ENCODE measurements at places on chromosomes 1 and 21.
A peak's percentile ranks its signal among the peaks of the same experiment; 100 is the strongest.

- DNase-seq, result no peak
Observed at GRCh38 chr1:161121834-161122233, 3.9 kb downstream of the NIT1 start.

GRCh38 chr1:227328405-227329019, 10.2 kb upstream of the CDC42BPA start:
- no peak for DNase-seq

DNA sequence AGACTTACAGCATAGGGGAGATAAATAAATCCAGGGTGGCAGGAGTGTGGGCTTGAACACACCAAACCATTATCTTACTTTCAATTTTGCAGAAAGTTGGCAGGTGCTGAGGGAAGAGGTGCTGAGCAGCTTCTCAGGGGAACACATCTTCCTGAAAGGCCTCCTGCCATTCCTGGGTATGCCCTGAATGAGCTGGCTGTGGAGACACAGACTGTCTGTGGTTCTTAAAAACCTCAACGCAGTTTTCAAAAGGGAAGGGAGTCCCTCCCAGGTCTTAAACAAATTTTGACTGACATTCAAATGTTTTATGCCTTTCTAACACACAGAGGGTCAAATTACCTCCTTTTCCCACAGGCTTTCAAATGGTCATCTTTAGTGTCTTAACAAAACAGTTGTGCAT, 166.9 kb downstream of the TNFSF18 start:
- no peak for DNase-seq

DNA sequence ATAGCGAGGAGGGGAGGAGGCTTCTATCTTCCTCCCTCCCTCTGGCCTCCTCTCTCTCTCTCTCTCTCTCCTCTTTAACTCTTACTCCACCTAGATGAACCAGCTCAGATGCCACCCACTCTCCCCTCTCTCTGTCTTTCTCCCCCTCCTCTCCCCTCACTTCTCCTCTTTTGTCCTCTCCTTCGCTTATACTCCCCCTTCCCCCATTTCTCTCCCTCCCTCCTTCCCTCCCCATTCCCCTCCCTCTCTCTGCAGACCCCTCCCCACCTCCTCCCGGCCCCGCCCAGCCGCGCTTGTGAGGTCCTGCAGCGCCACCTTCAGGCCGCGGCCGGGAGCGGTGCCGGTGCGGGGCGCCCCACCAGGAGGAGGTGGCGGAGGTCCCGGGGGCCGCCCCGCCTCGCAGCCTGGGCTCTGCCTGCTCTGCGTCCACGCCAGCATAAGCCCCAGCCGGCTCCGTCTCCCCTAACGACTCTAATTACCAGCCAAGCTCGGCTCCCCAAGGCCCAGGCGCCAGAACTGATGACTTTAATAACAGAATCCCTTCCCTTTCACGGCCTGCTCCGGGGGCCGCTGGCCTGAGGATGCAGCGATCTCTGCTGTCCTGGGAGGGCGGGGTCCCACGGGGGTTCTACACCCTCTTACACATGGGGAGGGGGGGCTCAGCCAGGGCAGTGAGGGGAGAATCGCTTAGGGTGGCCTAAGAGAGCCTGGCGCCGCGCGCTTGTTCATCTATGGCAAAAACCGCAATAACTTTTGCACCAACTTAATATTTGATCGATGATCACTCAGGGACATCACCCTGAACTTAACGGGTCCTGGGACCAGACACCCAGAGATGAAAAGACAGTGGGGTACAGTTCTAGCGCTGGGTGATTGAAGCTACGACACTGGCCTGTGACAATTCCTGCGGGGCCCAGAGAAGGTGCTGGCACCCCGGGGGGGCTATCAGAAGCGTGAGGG, 637.3 kb downstream of the MATN1 start:
- peak; percentile 65 for DNase-seq

DNA sequence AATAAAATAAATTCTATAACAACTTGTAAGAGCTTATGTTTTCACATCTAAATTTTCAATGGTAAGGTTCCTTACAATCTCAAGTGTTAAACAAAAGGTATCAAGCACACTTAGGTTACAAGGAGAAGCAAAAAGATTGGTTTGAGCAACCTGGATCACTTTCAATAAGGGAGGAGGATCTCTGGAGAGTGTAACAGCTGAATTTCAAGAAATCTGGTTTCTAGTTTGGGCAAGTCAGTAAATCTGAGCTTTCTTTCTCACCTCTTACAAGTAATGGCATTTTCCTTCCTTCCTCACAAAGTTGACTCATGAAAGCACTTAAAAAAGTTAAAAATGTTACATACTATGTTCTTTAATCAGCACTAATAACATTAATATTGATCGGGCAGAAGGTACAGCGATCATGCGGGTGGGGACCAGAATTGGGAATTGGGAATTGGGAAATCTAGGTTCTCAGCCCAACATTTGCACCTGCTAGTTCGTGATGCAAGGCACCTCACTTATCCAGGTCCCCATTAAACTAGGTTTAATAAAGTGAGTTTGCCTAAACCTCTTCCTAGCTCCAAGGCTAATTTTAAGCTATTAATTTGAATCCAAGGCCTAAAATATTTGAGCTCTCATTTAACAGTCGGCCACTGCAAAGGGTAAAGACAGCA, 3.1 kb downstream of the NUCKS1 start:
- DNase-seq, result no peak

DNA sequence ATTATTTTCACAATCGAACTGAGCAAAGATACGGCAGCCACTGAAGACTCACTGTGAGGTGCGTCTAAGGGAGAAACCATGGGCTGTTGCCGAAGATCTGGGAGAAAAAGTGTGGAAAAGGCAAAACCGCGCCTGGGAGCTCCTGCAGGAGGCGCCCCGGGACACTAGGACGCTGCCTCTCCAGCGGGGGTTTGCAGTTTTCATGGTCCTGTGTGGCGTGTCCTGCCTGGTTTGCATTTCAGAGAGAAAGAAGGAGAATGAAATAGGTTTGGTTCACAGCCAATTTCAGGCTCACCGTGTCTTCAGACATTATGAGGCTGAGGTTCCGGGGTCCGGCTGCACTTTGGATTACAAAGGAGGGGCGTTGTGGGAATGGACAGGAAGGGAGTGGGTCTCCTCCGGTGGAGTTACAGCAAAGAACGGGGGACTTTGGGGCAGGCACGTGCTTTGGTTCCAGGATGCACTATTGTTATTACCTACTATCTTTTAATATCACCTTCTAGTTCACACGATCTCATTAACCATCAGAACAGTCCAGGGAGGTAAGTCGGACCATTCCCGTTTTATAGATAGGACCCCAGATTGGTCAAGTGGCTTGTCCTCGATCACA, 179.8 kb downstream of the DYRK1A start:
- no peak for DNase-seq

- no peak for DNase-seq
Observed at GRCh38 chr1:151192047-151192446, 2.0 kb upstream of the VPS72 start.

GRCh38 chr21:14057313-14057712, 153.4 kb downstream of the LIPI start:
- no peak for DNase-seq
